Fibroblast of skin of back (primary cell): ENCODE measurements at places on chromosomes 16 and 17.

- no peak for DNase-seq
These were observed 96.9 kb downstream of the KATNIP start for GRCh38 chr16:27646806-27647205.

DNA sequence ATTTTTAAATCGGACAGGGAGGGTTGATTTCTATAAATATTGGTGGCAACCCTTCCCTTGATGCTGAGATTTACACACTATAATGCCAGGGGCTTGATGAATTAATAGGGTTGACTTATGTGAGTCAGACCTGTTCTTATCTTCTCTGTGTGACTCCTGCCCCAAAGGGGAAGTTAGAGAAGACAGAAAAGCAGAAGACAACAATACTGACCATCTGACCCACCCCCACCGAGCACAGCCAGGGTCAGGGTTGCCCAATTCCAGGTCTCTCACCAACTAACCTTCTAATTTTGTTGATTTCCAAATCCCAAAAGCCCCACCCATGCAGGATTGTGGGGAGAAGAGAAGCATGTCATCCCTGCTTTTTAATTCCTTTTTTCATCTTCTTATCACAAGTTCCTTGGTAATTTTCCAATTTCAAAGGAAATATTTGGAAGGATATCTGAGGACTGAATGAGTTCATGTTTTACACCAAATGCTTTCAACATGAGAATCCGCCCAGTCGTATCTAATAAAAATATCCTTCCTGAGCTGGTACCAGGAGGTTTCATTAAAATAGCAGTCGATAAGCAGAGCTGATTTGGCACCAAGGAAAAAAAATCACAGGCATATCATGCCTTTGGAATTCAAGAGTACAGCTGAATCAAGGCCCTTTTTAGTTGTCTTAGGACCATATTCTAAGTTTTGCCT, 603.4 kb upstream of the CDH11 start:
- peak; percentile 74 for DNase-seq

- peak; percentile 68 for DNase-seq
These were observed 38.6 kb downstream of the USP10 start for GRCh38 chr16:84738255-84739038.

- peak; percentile 13 for DNase-seq
These were observed at the start of gene TMEM132E for GRCh38 chr17:34579017-34579946. TMEM132E (plus strand) TSS chr17:34579582; CDS start chr17:34581077, 1,495 bp downstream.

- DNase-seq: no peak
These were observed 24.8 kb downstream of the POLR3E start for GRCh38 chr16:22322021-22322471.

DNA sequence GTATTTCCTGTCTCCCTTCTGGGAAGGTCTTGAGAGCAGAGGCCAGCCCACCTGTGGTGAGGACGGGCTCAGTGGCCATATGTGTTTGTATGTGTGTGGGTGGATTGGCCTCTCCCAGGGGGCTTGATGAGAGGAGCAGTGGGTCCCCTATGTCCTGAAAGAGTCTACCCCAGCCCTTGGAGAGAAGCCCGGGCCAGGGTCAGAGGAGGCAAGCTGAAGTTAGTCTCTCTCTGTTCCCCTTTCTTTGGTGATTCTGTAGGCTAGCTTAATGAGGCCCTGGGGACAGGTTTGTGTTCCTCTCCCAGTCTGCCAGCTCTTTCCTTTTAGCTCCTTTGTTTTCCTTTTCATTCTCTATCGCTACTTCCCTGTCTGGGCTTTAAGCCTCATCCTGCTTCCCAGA, 23.8 kb upstream of the NFATC3 start:
- no peak for DNase-seq

GRCh38 chr16:50961952-50962351, 189.1 kb downstream of the SALL1 start:
- DNase-seq: no peak

DNA sequence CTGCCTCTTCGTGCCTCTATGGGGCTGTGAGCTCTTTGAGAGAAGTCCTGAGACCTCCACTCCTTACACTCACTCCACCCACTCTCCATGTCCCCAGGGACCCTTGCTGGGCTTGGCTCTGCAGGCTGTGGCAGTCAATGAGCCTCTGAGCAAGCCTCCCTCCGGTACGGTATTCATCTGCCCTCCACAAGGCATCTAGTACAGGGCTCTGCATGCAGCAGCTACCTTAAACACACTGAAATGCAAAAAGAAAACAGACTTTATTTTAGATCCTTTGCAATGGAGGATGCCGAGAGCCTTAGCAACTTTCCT, 38.9 kb upstream of the SMPD3 start:
- DNase-seq: no peak
